Trophoblast cell (in vitro differentiated cells and primary cell): ENCODE measurements at places on chromosomes 1 and 21.

GRCh38 chr1:247908766-247909165 lies 11.3 kb upstream of the OR2T8 start:
- no peak for DNase-seq

DNA sequence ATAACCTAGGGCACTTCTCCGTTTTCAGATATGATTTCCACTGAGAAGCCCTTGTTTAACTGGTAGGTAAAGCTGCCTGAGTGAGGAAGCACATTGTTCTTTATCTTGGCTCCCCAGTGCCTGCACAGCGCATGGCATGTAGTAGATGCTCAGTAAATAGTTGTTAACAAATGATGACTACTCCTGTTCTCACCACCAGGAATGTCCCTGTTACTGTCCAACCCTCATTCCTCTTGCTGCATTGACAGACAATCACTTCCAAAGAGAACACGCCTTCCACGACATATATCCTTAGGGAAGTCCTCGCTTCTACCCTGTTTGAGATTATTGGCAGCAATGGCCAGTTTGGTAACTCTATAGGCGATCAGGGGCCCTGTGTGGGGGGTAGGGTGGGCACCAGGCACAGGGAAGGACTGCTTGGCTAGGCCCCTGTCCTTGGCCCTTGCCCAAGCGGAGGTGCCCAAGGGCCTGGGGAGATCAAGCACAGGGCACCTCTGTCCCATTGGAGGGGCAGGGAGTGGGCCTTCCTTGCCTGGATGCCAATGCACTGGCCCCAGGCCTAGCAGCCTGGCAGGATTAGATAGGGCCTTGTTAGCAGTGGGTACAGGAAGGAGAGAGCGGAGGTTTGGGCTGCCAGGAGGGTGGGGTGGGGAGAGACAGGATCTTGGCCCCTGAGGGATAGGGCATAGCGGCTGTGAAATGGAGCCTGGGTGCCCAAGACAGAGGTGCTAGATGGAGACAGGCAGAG lies 10.2 kb downstream of the NES start:
- DNase-seq, result peak; percentile 43

- no peak for DNase-seq
Measured at GRCh38 chr1:59078866-59079265, 218.0 kb upstream of the FGGY start.

- no peak for DNase-seq
Measured at GRCh38 chr1:53625766-53626520, 113.0 kb downstream of the GLIS1 start.

- no peak for DNase-seq
Measured at GRCh38 chr1:230200276-230200675, 133.2 kb downstream of the GALNT2 start.

- DNase-seq, result no peak
Measured at GRCh38 chr1:225422795-225423517, 4.9 kb downstream of the LBR start.

- DNase-seq, result no peak
Measured at GRCh38 chr1:168243198-168243597, 17.4 kb downstream of the SFT2D2 start.

DNA sequence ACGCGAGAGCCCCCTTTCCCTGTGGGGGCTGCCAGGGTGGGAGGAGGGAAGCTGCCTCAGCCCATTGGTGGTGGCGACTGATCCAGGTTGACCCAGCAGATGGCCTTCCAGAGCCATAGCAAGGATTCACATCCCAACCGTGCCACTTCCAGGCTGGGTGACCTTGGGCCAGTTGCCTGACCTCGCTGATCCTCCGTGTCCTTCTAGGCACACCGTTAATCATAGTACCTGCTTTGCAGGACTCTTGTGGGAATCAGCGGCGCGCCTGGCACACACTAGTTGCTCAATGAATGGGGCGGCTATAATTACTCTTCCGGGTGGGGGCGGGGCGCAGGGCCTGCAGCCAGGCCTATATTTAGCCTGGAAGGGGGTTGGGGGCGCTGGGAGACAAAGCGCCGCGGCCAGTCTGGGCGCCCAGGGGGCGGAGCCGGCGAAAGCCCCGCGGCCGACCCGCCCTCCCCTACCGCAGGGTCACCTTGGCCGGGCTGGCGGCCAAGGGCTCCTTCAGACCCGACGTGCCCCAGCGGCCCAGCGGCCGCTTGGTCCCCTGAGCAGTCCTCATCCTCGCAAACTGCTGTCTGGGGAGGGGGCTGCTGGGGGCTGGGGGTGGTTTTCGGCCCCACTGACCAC lies 5.1 kb downstream of the HSPB7 start:
- DNase-seq, result peak; percentile 27

DNA sequence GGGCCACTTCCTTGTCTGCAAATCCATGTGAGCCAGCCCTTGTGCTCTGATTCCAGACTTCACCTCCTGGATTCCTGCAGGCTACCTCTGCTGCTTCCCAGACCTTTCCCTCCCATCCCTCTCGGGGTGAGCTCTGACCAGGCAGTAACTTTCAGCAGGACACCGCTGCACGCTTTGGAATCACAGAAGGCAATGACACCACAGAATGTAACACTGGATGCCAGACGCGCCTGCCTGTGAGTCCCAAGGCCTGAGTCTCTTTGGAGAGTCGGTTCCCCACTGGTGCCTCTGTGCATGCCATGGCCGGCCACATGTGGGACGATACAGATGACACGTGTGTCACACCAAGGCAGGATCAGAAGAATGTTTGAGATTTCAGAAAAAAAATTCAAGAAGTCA lies 89.7 kb upstream of the ERRFI1 start:
- DNase-seq, result no peak

DNA sequence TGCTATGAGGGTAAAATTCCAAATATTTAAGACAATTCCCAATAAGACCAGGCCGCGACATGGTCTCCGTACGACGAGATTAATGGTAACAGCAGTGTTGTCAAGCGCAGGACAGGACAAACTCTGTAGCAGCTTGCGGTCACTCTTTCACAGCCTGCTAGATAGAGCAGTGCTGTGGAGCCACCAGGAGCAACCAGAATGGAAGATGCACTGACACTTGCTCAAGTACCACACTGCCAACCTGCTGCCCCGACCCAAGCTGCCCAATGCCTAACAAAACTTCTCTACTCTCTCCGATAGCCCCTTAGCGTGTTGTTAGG lies 636 bp downstream of the WARS2 start:
- DNase-seq, result no peak

GRCh38 chr1:233045588-233045987 lies 95.2 kb downstream of the NTPCR start:
- DNase-seq, result no peak

DNA sequence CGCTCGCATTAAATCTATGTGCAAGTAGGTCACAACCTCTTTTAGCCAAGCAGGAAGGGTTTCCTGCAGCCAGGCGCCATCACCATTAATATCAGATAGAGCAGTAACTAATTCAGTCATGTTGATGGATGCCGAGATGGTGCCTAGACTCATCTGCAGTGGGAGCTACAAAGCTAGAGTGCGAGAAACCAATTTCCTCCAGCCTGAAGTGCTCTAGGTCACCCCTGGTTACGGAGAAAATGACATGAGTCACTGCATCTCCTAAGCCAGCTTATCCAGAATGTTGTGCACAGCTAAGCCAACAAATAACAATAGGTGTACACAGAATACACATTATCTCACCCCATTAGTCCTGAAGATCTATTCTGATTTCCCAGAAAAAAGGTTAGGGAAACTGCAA lies 36.0 kb downstream of the OVAAL start:
- no peak for DNase-seq

DNA sequence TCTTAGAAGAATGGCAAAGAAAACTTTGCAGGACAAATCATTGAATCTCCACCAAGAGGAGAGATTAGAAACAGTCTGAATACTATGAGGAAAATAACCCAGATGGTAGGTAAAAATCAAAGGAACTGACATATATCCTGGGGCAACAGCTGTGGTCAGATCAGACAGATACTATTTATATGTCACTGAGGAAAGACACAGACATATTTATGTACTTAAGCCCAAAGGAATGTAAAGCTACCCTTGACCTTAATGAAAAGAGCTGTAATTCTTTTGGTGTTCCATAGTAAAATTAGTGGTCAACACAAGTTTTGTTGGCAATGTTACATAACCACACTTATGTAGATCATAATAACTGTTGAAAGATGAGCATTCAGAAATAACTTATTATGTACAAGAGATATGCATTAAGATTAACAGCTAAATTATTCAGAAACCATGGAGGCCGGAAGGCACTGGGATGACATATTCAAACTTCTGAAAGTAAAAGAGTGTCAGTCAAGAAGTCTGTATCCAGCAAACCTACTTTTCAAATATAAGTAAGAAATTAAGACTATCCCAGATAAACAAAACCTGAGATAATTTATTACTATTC lies 166.1 kb upstream of the SAMSN1 start:
- peak; percentile 43 for DNase-seq

DNA sequence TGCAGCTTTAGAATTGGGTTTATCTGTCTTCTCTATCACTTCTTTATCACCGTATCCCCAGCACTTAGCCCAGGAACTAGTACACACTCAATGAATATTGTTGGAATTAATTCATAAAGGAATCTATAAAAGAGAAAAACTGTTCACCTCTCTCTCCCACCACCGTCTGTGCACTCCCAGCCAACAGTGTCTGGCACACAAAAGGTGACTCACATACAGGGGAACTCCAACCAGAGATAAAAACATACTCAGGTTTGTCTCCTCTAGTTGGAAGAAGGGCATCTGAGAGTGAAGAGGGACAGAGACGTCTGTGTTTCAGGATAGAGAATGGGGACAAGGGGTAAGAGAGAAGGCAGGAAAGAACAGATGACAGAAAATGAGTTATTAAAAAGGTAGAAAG lies 10.0 kb downstream of the ITLN1 start:
- DNase-seq, result peak; percentile 49

DNA sequence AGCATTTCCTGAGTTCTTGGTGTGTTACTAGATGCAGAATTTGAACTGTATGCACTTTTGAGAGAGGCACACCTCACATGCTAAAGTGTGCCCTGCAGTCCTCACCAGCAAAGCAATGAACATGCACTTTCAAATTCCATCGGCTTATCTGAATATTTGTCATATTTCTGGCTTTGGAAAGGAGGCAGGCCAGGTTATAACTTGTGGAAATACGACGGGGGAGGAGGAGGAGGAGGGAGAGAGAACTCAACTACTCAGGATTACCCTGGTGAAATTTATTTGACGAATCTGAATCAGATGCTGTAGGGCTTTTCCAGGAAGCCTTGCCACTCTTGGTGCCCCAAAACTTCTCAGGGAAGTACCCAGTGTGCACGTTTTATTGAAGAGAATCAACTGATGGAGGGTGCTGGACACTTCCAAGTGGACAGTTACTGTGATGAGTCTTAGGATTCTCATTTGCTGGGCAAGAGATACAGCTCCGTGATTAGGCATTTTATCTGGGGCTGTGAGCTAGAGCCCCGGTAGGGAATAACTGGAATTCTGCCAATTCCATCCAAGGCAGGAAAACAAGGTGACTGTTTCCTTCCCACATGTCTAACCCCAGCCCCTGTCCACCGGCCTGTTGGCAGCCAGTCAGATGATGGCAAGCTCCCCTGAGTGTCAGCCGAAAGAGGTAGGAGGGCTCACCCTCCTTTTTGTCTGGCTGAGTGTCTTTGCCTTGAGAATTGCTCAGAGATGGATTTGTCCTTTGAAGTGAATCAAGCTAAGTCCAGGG lies 3.8 kb downstream of the PDPN start:
- DNase-seq, result no peak

- DNase-seq, result peak; percentile 53
Measured at GRCh38 chr1:15178571-15179484, 25.3 kb downstream of the TMEM51 start.

- peak; percentile 18 for DNase-seq
Measured at GRCh38 chr1:240575981-240576662, 35.8 kb downstream of the GREM2 start.

DNA sequence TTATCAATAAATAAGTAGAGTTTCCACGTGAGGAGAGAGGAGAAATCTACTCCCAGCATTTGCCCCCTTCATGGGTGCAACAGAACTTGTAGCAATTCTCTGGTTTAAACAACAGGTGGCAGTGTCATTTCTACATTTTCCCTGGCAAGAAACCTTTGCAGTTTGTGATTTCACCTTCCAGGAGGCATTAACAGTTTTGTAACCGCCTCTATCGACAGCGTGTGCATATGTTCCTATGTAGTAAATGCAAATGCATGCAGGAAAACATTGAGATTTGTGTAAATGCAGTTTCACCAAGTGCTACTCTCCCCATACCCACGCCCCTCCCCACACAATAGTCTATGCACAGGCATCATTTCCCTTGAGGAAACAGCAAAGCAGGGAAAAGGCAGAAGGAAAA lies 494.7 kb downstream of the SMYD3 start:
- DNase-seq, result peak; percentile 79

GRCh38 chr1:93960641-93961147 lies 51.5 kb upstream of the GCLM start:
- DNase-seq, result no peak

DNA sequence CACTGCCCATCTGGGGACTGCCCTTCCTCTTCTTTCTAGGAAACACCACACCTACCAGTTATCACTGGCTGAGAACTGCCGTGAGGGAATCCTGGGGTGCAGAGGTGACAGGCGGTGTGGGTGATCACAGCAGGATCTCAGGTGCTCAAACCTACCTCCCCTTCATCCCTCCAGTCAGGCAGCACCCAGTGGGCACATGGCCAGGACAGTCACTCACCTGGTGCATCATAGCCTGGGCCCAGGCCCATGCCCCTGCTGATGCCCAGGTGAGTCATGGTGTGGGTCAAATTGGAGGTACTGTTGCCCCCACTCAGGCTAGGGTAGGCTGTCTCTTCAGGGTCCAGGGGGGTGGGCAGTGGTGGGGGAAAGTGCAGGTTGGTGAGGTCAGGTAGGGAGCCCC lies 5.3 kb upstream of the DENND4B start:
- DNase-seq, result no peak

- no peak for DNase-seq
Measured at GRCh38 chr1:30748699-30749401, 8.7 kb downstream of the LAPTM5 start.

DNA sequence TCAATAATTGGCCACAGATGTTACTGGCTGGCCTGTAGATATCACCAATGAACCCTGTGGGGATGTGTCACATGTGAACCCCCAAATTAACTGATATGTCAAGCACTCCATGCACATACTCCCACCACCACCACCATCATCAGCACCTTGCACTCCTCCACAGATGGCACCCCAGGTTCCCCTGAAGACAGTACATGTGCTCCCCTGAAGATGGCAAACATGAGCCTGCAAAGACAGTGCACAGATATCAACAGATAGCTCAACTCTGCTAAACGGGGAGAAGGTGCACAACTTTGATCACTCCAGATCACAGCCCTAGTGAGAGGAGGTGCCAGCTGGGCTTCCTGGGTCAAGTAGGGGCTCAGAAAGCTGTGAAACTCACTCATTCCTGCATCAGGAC lies 74.4 kb downstream of the CLCA4 start:
- DNase-seq, result no peak
